ENCODE measurements at places on chromosomes 5 and 9.

- no peak for DNase-seq
Observed at GRCh38 chr5:10745133-10745532, 15.9 kb downstream of the DAP start.

GRCh38 chr5:81290146-81290545, 11.2 kb upstream of the ZCCHC9 start:
- no peak for DNase-seq

DNA sequence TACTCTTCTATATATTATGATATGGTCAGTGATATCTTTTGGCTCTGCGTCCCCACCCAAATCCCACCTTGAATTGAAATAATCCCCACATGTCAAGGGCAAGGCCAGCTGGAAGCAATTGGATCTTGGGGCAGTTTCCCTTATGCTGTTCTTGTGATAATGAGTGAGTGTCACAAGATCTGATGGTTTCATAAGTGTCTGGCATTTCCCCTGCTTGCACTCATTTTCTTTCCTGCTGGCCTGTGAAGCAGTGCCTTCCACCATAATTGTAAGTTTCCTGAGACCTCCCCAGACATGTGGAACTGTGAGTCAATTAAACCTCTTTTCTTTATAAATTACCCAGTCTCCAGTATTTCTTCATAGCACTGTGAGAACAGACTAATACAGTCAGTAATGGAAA, 45.0 kb upstream of the TNC start:
- no peak for DNase-seq

DNA sequence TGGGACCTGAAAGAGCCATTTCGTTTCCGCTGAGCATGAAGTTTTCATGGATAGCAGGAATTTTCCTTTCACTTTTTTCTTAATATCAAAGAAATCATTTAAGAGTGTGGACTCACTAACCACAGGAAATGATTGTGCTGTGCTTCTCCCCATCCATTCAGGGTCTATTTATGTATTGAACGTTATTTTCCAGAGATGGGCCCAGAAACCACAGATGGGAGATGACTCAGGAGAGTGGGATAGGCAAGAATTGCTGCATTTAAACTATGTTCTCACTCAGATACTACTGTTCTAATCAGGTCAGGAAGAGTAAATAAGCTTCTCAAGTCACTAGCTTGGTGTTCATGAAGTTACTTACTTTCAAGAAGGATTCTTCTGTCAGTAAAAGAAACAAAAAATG, 763.8 kb downstream of the DTWD2 start:
- DNase-seq = no peak

DNA sequence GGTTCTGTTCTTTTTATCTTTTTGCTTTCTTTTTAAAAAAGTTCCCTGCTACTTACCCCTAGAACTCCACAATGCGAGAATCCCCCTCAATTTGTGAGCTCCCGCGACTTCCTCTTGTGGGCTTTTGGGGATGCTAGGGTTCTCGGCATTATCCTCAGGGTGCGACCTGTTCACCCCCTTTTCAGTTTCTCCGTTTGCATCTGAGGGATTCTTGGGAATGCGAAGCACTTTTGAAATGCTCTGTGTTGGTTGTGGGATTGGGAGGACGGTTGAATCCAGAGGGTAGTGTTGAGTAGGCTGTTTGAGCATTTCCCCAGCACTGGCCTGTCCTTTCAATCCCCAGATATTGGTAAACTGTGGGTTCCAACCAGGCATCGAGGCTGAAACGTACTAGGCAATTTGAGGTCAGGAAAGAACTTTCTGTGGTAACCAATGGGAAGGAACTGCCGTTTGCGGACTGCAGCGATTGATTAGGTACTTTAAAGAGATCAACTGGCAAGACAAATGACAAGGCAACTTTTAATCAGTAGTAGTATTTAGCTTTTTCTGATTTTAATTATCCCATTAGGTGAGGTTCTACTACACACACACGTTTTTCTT, 415 bp downstream of the XRCC4 start:
- no peak for DNase-seq

- DNase-seq = peak; percentile 39
Observed at GRCh38 chr5:172597755-172598155, 43.3 kb upstream of the NEURL1B start.

DNA sequence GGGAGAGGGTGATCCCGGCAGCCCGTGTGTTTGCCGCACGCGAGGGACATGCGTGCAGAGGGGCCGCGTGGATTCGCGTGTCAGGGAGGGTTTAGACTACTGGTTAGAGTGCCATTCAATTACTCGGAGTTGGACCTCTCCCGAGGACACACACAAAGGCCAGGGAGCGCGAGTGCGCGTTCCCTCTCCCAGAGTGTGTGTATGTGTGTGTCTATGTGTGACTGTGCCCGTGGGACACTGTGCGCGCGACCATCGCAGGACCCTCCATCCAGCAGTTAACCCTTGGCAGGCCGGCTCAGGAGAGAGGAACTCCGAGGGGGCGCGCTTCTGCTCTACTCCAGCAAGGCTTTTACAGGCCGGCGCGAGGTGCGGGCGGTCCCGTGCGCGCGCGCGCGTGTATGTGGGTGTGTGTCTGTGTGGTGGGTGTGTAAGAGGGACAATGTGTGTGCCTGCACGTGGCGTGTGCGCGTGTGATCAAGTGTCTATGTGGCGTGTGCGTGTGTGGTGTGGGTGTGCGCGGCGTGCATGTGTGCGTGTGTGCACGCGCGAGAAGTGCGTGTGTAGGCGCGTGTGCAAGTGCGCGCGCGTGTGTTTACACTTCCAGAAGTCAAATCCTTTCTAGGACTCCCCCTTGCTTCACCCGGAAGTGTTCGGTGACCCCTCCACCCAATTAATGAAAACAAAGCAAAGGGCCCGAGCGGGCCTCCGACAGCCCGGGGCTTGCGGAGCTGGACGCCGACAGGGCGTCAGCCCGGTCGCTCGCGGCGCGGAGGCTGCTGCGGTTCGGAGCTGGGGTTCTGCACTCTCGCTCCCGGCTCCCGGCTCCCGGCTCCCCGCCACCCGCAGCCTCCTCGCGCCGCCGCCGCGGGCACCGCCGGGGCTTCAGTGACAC, 75.3 kb upstream of the TBCA start:
- DNase-seq = peak; percentile 65

DNA sequence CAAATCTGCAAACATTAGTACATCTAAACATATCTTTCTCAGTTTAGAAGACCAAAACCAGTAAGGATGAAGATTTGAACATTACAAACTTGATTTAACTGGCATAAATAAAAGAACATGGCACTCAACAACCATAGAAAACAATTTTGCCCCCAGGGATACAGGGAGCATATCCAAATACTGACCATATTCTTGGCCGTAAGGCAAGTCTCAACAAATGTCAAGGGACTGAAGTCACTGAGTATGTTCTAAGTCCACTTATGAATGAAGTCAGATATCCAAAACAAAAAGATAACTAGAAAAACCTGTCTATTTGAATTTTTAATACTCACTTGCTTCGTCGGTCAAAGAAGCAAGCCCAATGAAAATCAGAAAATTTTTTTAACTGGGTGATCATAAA, 14.1 kb downstream of the FEM1C start:
- no peak for DNase-seq

GRCh38 chr5:68918306-68918705, 175.5 kb upstream of the SLC30A5 start:
- DNase-seq = no peak

DNA sequence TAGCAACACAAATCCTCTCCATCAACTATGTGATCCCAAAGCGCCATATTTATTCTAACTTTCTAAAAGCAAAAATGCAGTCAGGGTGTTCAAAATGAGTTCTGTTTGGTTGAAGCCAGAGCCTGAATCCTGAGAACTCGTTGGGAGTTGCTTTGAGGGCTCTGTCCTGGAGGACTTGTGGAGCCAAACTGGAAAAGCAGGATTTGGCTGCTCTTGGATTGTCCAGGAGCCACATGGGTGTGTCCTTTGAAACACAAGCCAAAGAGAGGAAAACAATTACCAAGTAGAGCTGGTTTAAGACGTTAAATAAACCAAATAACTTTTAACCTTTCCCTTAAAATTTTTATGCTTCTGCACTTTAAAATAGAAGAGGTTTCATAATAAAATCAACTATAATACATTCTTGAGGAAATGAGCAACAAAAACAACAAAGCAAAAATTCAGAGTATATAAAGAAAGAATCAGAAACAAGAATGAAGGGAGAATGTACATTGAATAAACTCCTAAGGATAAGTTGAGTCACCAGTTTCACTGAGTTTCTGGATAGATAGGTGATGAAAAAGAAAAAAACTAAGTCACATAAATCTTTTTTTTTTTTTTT, 13.5 kb downstream of the C5orf46 start:
- no peak for DNase-seq

DNA sequence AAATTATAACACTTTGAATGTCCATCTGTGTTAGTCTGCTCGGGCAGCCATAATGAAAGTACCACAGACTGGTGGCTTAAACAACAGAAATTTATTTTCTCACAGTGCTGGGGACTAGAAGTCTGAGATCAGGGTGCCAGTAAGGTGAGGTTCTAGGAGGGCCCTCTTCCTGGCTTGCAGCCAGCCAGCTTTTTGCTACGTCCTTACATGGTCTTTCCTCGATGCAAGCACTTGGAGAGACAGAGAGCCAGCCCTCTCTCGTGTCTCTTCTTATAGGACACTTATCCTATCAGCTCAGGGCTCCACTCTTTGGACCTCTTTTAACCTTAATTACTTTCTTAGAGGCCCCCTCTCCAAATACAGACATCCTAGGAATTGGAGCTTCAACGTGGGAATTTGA, 351.8 kb downstream of the SPOCK1 start:
- DNase-seq = no peak

- no peak for DNase-seq
Observed at GRCh38 chr5:66558560-66558959, 37.6 kb upstream of the MAST4 start.

DNA sequence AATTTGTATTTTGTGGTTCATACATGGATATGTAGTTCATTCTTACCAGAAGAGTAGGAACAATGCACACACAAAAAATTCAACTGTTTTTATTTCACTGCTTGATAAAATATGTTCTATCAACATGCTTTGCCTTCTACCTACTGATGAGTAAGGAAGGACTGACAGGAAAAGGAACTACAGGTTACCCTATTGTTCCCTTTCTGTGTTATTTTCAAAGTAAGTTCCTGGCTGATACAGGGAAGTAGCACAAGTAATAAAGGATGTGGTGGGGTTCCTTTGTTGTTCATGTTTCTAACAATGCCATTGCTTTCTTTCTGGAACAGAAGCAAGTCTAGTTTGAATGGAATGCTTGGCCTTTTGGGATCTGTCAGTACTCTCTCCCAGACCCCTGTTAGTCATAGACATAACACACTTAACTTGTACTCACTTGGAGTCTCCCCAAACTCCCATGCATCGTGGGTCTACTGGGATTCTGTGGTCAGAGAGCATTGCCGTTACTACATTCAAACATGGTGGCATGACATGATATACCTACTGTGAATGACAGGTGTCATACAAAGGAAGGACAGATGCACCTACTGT, 20.2 kb upstream of the ALDOB start:
- no peak for DNase-seq

DNA sequence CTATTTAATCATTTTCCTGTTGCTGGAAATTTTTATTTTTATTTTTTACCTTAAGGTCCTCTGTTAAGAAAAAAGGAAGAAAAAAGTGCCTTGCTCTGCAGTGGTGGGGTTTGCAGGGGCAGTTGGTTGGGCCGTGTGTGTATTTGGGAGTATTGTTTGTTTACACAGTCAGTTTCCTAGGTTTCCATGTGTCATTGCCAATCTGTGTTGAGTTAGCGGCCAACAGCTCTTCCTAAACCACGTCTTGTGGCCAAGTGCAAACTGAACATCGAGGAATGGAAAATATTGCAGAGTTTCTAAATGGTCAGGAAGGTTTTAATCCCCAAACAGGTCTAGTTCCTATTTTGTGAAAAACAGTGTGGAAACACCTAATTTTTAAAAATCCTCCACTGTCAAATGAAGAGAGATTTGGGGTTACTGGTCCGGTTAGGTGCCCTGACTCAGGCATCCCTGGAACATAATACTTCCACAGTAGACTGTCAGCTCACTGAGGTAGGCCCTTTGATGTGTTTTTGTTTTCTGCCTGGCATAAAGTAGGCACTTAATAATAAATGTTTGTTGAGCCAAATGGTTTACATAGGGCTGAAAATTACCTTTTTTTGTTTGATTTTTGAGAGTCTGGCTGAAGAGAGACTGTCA, 37.0 kb downstream of the MAMDC2 start:
- peak; percentile 82 for DNase-seq

GRCh38 chr5:144774197-144774596, 603.5 kb downstream of the KCTD16 start:
- DNase-seq = no peak

DNA sequence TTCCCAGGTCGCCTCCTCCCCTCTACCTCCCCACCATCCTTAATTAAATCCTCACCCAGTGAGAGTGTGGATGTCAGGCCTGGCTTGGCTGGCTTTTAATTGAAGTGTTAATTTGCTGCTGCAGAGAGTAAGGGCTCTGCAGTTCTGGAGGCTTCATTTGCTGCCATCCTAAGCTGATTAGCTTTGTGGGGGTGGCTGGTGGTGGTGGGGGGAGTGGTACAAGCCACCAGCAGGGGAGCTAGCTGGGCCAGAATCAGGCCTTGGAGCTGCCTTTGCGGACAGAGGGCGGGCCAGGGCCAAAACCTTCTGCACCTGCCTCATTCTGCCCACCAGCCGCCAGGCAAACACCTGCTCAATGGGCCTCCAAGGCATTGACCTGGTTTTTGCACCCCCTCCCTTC, 26.8 kb upstream of the TIFAB start:
- no peak for DNase-seq

DNA sequence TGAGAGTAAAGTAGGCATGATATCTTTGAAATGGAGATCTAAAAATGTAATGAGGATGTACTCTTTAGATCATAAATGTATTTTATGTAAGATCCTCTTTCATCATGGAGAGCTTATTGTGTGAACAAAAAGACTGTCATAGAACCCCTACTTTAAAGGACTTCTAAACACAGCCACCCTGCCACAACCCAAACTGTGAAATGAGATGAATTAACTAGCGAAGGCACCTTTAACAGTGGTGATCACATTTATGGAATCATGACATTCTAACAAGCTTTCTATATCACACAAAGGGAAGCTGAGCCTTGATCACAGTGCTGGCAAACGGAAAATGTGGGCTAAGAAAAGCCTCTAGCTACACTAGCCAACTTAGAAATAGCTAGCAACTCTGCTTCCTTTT, 1585.2 kb downstream of the EFNA5 start:
- DNase-seq = no peak

GRCh38 chr5:168356171-168356570, 64.7 kb downstream of the WWC1 start:
- no peak for DNase-seq

DNA sequence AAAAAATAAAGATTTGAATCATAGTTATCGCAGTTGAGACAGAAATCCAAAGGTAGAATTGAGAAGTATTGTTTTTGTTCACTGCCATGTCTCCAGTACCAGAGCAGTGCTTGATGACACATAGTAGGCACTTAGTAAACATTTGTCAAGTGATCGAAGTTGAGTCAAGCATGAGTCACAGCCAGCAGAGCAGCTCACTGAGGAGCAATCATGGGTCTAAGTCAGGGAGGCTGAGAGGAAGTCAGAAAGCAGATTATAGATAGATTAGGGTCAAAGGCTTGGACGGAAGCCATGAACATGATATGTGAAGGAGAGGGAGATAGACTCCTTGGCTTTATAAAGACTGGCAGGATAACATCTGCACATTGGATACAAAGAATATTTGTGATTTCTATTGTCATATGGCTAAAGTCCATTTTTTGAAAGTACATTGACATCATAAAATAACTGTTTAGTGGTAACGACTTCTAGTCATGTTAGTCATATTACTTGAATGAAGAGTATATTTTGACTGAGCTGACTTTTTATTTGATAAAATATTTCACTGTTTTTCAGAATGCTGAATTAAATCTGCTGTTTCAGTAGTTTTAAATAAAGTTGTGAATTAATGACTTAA, 168.5 kb downstream of the RAB3C start:
- DNase-seq = no peak

GRCh38 chr9:89011683-89012082, 20.4 kb downstream of the S1PR3 start:
- DNase-seq = no peak

All from right hindlimb (tissue), 1 donor.